Fibroblast of lung (primary cell): ENCODE measurements at places on chromosomes 5 and 9. TPM values are rescaled to one million over a fixed set of nuclear protein-coding genes. Genes with fewer than 3 reads are reported as not detected.

CDH9 gene
- total RNA-seq = not detected in 2 replicates

SLC2A6 gene
- 5.6 and 9.1 TPM in 2 replicates for total RNA-seq

SHISAL2B gene
- not detected in 2 replicates for total RNA-seq

ARL14EPL gene
- not detected in 2 replicates for total RNA-seq

GRCh38 chr5:160021831-160022446 is 13.0 kb downstream of the TTC1 start:
- no peaks in the 10 kb centered on the region for H3K27me3 ChIP-seq
- peaks cover 7% of the 10 kb centered on the region for H3K4me1 ChIP-seq
- H3K27ac ChIP-seq = no peak overlapping the region
- no peak overlapping the region for H3K4me3 ChIP-seq
- H3K36me3 ChIP-seq = no peaks in the 10 kb centered on the region
- DNase-seq = peak; percentile 47

- DNase-seq = no peak
- no peaks in the 10 kb centered on the region for H3K36me3 ChIP-seq
- H3K27me3 ChIP-seq = no peaks in the 10 kb centered on the region
- no peak overlapping the region for H3K4me3 ChIP-seq
- no peaks in the 10 kb centered on the region for H3K4me1 ChIP-seq
Observed at GRCh38 chr9:6723881-6724420, 33.8 kb upstream of the KDM4C start.

GRCh38 chr9:131918481-131918880 is 161.2 kb downstream of the MED27 start:
- no peak overlapping the region for H3K4me3 ChIP-seq
- H3K36me3 ChIP-seq = no peaks in the 10 kb centered on the region
- no peak for DNase-seq
- no peaks in the 10 kb centered on the region for H3K4me1 ChIP-seq
- H3K27me3 ChIP-seq = no peaks in the 10 kb centered on the region
